ENCODE measurements at places on chromosomes 11 and 22.

DNA sequence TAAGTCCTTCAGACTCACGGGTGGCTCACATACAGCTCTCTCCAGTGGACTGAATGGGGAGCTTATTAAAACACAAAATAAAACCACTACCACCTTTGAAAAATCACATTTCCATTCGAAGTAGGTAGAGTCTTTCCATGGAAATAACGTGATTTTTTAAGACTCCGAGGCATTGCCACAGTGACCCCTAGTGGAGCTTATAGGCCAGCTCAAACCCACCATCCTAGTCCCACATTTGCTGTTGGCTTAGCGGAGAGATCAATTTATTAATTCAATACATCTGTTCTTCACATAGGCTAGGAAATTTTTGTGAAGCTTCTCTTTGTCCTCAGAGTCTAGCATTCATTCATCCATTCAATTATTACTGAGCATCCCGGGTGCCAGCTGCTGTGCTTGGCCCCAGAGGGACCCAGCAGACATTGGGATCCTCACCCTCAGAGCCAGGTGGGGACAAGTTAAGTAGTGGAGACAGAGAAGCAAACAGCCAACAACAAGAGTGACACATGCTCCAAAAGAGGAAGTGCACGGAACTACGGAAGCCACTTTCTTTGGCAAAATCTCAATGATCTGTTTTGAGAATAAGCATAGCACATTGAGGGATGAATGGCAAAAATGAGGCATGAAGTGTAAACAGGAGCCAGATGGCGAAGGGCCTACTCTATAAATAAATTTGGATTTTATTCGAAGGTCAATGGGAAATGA is 10.2 kb upstream of the P4HA3 start:
- DNase-seq = no peak

GRCh38 chr22:39560127-39560526 is 10.4 kb upstream of the CACNA1I start:
- DNase-seq = no peak

- no peak for DNase-seq
These were observed 38.0 kb downstream of the CDKN1C start for GRCh38 chr11:2847561-2847960.

- DNase-seq = no peak
These were observed 19.3 kb downstream of the POLR3H start for GRCh38 chr22:41524809-41525449.

GRCh38 chr11:114158421-114158820 is 98.9 kb downstream of the ZBTB16 start:
- DNase-seq = no peak

DNA sequence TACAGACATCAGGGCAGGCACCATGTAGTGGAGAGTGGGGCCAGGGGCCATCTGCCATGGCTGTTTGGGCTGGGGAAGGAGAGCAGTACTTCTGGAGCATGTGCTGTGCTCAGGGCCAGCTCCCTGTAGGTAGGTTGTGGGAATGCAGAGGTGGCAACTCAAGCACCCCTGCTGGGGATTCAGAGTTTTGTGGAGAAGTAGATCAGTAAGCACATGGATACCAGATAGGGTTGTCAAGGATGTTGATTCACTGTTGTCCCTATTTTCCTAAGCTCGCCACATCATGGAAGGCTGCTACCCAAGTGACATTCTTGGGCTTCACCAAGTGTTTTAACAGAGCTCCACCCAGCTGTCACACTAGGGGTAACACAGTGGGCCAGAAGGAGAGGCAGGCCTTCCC is 67.2 kb downstream of the BMAL1 start:
- DNase-seq = no peak

GRCh38 chr11:129412494-129412893 is 36.8 kb downstream of the BARX2 start:
- no peak for DNase-seq

DNA sequence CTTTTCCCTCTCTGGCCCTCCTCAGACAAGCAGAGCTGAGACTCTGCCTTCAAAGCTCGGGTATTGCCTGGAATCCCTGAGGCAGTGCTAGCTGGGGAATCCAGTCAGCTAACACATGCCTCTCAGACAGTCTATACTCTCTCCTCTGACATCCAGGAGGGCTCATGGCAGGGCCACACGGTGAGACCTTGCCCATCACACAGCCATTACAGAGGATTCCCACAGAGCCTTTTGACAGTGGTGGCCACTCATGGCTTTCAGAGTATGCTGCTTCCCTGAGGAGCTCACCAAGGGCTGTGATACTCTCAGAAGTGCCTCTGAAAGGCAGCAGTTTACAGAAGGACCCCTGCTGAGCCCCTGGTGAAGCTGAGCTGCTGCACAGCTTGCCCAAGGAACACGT is 165.3 kb downstream of the RRAS2 start:
- DNase-seq = no peak

- no peak for DNase-seq
These were observed 251.2 kb downstream of the ETS1 start for GRCh38 chr11:128336203-128336602.

DNA sequence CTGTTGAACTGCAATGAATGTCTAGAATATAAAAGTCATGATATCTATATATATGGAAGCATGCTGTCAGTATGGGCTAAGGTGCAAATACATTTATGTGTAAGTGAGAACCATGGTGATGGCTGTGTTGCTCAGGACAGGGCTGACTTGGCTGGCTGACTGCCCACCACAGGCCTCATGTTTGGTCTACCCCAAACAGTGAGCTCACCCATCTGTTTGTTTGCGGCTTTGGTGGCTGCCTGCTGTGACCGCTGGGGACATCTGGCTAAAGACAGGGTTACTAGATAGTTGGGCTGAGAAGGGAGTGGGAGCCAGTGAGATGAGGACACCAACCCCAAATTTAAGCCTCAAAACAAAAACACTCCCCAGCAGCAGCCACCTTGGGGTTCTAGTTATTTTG is 6.3 kb downstream of the CD44 start:
- no peak for DNase-seq
